ENCODE measurements at places on chromosomes 3 and 15.

GRCh38 chr3:52021489-52022268, 26.0 kb upstream of the RPL29 start:
- H3K36me3 ChIP-seq = no peaks in the 10 kb centered on the region
- H3K4me3 ChIP-seq = no peak overlapping the region
- peaks cover 23% of the 10 kb centered on the region for H3K27me3 ChIP-seq
- no peaks in the 10 kb centered on the region for H3K4me1 ChIP-seq

DNA sequence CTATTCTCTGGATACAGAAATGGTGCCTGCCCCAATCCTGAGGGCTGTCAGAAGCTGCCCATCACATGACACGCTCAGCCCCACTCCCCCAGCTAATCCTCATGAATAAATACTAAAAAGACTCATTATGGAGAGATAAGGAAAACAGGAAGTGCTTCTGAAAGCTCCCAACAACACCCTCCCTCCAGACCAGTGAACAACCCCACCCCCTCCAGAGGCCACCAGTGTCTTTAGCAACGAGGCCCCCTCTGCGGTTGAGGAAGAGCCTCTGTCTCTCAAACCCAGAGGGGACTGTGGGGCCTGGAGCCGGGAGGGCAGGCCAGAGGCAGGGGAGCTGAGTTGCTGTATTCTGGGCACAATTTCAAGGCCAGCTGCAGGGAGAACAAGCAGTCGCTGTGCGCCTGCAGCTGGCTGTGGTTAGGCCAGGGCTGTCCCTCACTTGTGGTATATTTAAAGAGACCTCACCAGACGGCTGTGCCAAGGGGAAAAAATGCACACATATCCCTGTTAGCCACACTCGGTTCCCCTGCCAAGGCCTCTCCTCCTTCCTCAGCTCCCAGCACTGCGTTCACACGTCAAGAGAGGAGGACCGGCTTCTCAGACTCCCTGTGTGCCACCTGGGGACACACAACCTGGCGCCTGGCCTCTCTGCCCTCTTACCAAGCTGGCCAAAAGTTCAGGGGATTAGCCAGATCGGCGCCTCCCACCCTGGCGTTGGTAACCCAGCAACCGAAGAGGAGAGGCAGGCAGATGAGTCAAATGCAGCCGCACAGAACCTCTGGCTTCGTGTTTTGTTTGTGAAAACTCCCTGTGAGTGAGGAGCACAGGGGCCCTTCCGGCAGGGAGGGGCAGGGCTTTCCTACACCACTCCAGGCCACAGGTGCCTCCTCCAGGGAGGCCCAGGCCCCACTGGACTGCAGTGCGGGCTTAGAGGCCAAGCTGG, 101.2 kb upstream of the ETV5 start:
- H3K4me1 ChIP-seq = peaks cover 9% of the 10 kb centered on the region
- no peak for DNase-seq
- H3K27ac ChIP-seq = no peak overlapping the region
- H3K36me3 ChIP-seq = no peaks in the 10 kb centered on the region

DNA sequence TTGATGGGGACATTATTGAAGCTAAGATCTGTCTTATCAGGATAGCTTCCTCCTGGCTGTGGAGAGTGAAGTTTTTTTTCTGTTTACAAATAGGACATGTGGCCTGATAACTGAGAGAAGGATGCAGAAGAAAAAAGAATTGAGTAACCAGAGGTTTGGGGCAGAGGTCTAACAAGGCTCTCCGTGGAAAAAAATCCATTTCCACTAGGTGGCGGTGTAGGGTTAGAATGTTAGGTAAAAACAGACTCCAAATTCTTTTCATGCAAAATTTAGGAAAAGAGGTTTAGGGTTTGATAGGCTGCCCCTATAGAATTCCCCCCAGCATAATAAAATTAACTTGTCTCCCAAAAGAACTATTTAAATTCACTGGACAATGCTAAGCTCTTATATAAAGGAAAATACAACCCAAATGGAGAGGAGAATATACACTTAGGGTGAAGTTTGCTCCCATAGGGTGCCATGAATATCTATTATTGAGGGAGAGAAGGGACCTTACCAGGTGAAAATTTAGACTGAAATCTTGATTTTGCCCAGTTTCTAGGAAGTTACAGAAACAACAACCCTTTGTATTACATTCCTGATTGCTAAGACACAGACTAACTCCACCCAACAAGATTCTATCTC, 1560.4 kb downstream of the OTOL1 start:
- no peaks in the 10 kb centered on the region for H3K4me1 ChIP-seq
- H3K4me3 ChIP-seq = no peak overlapping the region
- peak; percentile 28 for DNase-seq
- no peaks in the 10 kb centered on the region for H3K36me3 ChIP-seq

DNA sequence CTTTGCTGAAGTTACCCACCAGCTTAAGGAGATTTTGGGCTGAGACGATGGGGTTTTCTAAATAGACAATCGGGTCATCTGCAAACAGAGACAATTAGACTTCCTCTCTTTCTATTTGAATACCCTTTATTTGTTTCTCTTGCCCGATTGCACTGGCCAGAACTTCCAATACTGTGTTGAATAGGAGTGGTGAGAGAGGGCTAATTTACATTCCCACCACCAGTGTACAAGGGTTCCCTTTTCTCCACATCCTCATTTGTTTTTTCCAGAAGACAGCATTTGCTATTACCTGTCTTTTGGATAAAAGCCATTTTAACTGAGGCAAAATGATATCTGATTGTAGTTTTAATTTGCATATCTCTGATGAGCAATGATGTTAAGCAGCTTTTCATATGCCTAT, 329.9 kb upstream of the TPRG1 start:
- H3K4me1 ChIP-seq = no peaks in the 10 kb centered on the region
- no peak overlapping the region for H3K27ac ChIP-seq
- no peak for DNase-seq

GRCh38 chr15:77107068-77107467, 36.2 kb upstream of the TSPAN3 start:
- DNase-seq = no peak
- H3K27ac ChIP-seq = no peak overlapping the region
- H3K27me3 ChIP-seq = peaks cover 5% of the 10 kb centered on the region
- no peaks in the 10 kb centered on the region for H3K4me1 ChIP-seq
- H3K4me3 ChIP-seq = no peak overlapping the region
- H3K36me3 ChIP-seq = no peaks in the 10 kb centered on the region

DNA sequence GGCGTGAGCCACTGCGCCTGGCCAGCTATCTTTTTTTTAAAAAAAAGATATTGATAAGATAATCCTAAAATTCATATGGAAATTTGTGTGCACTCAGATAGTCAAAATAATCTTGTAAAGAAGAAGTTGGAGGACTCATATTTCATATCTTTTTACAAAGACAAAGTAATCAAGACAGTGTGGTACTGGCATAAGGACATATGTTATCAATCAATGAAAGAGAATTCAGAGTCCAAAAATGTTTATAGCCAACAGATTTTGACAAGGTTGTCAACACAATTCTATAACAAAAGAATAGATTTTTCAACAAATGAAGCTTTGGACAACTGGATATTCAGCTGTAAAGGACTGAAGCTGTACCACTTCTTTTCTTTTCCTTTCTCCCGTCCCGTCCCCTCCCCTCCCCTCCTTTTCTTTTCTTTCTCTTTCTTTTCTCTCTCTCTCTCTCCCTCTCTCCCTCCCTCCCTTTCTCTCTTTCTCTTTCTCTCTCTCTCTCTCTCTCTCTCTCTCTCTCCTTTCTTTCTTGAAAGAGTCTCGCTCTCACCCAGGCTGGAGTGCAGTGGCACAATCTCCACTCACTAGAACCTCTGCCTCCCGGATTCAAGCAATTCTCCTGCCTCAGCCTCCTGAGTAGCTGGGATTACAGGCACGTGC, 126.8 kb downstream of the GSK3B start:
- H3K4me3 ChIP-seq = no peak overlapping the region
- H3K36me3 ChIP-seq = peaks cover 11% of the 10 kb centered on the region
- no peaks in the 10 kb centered on the region for H3K27me3 ChIP-seq
- no peaks in the 10 kb centered on the region for H3K4me1 ChIP-seq
- H3K27ac ChIP-seq = no peak overlapping the region

- peaks cover 14% of the 10 kb centered on the region for H3K27me3 ChIP-seq
- H3K4me3 ChIP-seq = no peak overlapping the region
- no peaks in the 10 kb centered on the region for H3K36me3 ChIP-seq
- no peaks in the 10 kb centered on the region for H3K4me1 ChIP-seq
Measured at GRCh38 chr3:17765819-17766472, 23.5 kb upstream of the TBC1D5 start.

DNA sequence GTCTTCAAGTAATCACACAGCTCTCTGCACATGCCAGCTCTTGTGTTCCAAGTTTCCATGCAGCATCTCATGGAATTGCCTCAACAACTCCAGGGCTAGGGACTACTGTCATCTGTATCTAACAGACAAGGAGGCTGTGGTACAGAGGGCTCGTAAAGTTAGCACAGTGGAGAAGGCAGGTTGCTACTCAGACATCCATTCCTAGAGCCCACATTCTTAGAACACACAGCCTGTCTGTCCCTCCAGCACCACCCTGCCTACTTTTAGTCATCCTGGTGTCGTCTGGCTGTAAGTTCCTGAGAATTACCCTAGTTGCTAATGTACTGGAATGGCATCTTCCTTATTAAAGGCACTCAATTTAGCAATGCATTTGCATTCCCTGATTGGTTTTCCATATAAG, 862.5 kb downstream of the FHIT start:
- DNase-seq = no peak
- no peak overlapping the region for H3K4me3 ChIP-seq
- peaks cover 1% of the 10 kb centered on the region for H3K27me3 ChIP-seq
- H3K4me1 ChIP-seq = no peaks in the 10 kb centered on the region
- no peaks in the 10 kb centered on the region for H3K36me3 ChIP-seq

Measured in activated naive CD4-positive, alpha-beta T cell treated with anti-CD3 and anti-CD28 coated beads, Interleukin-2, amount 10 ng/mL, durations not matched to agents 7 days and 5 days (primary cell).